Erythroblast (primary cell): ENCODE measurements at places on chromosomes 3 and 15.

GRCh38 chr15:27426805-27427204, 455.8 kb downstream of the GABRG3 start:
- no peak for DNase-seq

- DNase-seq = no peak
These were observed 214.2 kb upstream of the TPM1 start for GRCh38 chr15:62828364-62828763.

- no peak for DNase-seq
These were observed 172.5 kb downstream of the MTHFS start for GRCh38 chr15:79724312-79724711.

GRCh38 chr15:100115711-100116090, 226.1 kb downstream of the ADAMTS17 start:
- no peak for DNase-seq

DNA sequence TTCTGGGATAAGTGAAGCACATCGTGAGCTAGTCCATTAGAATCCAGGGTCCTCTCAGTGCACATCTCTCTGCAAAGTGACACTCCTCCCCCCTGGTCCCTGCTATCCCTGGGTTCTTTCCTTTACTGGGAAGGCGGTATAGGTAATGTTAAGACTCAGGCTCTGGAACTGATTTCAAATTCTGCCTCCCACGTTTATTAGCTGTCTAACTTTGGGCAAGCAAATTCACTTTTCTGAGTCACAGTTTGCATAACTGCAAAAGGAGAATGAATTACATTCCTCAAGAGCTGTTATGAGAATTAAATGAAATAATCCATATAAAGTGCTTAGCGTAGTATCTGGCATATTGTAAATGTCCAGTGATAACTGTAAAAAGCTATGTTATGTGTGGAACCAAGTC, 168.1 kb upstream of the LRRN1 start:
- no peak for DNase-seq

DNA sequence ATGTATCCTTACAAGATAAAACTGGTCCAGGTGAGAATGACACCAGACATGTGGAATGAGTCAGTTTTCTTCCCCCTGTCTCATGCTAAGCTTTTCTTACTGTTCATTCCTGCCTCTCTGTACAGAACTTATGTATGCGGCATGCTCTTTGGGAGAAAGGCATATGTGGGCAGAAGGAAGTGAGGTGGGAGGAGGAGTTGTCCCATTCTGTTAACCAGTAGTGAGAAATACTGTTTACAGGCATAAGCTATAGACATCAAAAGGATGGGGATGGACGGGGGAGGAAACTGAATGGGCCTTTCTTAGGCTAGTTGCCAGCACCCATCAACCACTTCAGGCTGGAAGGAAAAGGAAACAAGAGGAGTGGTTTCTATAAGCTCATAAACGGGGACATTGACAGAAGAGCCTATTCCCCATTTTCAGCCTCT, 143.6 kb upstream of the BHLHE40 start:
- no peak for DNase-seq

DNA sequence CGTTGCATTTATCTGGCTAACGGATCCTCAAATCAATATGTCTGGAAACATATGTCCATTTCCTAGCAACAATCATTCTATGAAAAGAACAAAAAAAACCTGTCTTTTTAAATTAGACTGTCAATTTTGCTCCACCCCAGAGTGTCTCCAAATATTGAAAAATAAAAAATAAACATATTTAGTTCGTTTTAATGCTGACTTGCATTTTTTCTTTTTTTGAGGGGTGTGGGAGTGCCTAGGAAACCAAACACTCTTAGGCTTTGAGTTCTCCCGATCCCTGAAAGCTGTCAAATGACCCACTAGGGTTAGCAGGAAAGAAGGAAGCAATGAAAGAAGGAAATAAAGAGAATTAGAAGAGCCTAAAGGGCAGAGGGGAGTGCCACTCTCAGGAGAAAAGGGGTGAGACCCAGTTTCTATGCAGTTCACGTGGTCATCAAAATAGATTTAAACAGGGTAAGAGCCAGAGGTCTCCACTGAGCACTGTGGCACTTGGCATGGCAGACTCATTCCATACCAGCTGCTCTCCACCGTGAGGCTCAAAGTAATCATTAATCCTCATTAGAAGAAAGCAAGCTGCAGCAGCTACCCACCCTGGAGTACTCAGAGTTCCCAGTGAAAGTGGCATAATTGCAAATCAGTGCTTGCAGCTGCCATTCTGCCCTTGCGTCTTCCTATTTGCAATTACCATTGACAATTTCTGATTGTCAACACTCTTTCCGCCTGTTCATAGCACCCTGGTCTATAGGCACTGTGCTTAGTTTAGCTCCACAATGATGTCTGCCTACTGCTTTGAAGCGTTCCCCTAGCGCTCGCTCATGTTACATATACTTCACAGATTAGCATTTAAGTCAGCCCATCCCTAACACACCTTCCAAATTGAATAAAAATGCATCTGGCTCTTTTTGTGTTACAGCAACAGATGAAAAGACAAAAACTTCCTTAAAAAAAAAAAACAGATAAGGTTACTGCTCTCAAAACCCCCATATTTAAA, 32.3 kb downstream of the PDZRN3 start:
- DNase-seq = no peak

- DNase-seq = no peak
These were observed 8.7 kb downstream of the RAB7A start for GRCh38 chr3:128734523-128735189.

DNA sequence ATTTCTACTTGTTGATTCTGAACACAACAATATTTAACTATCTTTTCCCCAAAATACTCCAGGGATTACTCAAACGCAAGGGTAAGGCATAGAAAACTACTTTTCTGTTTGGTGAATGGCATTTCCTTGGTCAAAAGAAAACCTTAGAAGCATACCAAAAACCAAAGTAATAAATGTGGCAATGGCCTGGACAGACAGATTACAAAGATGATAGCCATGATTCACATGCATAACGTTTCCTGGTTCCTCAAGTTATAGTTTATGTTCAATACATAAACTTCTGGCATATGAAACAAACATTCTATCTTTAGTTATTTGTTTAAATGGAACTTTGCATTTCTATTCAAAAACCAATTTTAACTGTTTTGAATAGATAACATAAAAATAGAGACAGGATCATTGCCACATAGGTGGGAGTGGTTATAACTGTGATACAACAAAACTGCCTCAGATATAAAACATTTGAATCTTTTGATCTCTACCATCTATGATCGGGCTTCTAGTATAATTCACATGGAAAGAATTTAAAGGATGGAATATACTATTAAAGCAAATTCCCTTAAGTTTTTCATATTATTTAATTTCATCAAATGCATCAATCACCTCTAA, 32.1 kb downstream of the FOXP1 start:
- DNase-seq = no peak

- DNase-seq = no peak
These were observed 113.4 kb downstream of the OXNAD1 start for GRCh38 chr3:16378415-16378814.

- DNase-seq = no peak
These were observed 61.7 kb upstream of the LRRN1 start for GRCh38 chr3:3737531-3737930.

DNA sequence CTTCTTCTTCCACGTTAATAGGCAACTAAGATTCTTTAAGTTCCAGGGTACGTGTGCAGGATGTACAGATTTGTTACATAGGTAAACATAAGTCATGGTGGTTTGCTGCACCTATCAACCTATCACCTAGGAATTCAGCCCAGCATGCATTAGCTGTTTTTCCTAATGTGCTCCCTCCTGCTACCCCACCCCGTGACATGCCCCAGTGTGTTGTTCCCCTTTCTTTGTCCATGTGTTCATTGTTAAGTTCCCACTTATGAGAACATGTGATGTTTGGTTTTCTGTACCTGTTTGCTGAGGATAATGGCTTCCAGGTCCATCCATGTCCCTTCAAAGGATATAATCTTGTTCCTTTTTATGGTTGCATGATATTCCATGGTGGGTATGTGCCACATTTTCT, 21.1 kb downstream of the GTF2A2 start:
- DNase-seq = no peak

DNA sequence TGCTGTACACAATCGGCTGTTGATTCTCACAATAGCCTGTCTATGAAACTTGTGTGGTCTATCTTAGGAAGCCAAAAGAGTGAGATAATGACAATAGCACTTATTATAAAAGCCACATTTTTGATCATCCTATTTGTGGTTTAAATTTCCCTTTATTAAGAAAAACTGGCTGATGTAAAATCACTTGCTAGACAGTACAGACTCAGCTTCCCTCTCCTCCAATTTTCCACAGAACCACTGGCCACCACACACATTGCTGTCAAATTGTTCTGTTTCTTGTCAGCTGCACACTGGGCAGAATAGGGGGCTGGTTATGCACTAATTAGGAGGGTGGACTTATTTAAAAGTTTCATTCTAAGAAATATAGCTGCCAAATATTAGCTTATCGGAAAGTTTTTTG, 425.9 kb downstream of the EPHA3 start:
- no peak for DNase-seq

DNA sequence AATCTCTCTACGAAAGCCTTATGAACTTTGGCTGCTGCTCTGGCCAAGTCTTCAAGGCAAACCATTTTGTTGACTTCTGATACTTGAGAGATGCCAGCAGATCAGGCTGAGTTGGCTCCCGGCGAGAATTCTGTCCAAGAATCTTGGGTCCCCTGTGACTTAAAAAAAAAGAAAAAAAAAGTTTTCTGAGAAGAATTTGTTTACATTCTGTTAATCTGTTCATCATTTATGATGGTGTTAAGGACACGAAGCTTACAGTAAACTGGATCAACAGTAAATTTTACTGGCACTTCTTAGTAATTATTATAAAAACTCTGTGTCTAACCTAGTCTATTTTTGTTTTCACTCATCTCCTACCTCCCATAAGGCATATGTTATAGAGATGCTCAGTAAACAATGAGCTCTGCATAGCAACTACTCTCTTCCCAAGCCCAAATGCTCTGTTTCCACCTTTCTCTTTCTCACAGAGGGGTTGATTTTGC, 320.9 kb upstream of the RASGRP1 start:
- DNase-seq = no peak

DNA sequence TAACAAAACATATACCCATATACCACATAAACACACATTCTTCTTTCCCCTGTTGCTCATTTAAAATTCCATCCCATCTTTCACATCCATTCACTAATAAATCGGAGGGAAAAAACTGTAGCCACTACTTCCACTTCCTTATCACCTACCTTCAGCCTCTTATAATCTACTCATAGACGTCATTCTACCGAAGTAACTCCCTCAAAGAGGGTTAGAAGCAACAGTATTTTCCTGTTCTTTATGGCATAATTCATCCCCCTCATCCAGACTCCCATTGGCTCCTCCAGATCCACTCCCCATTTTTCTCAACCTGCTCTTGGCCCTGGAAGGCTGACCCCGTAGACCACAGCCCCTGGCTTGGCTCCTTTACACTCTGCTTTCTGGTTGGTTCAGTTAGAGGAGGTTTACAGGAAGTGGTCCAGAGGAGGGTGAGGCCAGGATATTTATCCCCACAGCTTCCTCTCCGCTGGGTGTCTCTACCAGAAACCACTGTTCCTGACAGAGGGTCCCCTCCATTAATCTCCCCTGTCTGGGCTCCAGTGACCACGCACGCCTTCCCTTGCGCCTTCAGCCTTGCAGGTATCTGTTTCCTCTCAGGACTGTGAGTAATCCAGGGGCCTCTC, 46.3 kb downstream of the FMN1 start:
- DNase-seq = peak; percentile 25

GRCh38 chr3:34107669-34108068, 309.2 kb downstream of the PDCD6IP start:
- no peak for DNase-seq

DNA sequence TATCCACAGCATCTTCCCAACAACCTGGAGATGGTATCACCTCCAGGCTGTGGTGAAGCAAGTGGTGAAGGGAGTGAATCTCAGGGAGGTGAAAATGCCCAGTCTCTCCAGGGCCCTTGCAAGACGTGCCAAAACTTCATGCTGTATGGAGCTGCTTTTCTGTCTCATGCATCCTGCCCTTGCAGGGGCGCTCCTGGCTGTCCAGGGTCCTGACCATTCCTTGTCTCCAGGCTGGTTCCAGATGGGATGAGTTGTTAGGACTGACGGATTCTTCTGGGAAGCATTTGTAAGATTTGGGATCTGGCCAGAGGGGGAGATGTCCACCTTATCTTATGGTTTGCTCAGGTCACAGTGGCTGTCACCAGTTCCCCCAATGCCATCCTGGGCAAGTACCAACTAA, 15.8 kb downstream of the TGM4 start:
- no peak for DNase-seq

DNA sequence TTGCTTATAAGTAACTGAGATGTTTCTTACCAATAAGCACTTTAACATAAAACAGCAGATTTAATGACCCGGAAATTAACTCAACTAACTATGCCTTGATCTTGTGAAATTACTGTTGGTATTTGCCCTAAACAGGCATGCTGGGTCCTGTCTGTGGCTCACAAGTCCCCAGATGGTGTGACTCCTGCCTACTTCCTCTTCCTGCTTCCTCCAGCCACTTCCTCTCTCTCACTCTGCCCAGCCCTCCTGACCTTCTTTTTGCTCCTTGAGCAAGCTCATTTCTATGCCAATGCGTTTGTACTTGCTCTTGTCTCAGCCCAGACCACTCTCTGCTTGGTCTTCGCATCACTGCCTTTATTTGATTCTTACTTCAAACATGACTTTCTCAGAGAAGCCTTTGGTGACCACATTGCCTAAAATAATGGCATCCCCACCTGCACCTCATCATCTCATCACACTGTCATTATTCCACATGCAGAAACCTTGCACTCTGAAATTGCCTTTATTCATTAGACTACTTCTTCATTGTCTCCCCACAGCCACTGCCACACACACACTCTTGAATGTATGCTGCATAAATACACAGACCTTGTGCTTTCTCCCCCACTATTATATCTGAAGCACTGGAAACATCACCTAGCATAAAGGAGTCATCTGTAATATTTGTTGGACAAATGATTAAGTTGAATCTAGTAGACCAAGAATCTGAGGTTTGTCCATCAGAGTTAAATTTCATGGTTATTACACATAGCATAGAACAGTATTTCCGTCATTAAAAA, 256.3 kb upstream of the SEMA6D start:
- DNase-seq = no peak

GRCh38 chr15:38602910-38603670, 38.5 kb upstream of the RASGRP1 start:
- no peak for DNase-seq

DNA sequence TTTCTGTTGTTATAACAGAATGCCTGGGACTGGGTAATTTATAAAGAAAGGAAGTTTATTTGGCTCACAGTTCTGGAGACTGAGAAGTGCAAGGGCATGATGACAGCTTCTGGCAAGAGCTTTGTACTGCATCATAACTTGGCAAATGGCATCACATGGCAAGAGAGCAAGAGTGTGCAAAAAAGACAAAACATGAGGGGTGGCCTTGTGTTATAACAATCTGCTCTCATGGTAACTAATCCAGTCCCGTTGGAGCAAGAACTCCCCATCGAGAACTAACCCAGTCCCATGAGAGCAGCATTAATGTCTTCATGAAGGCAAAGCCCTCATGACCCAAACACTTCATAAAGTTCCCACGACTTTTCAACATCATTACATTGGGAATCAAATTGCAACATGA, 23.2 kb downstream of the SCN11A start:
- DNase-seq = no peak

GRCh38 chr3:10553591-10554235, 48.3 kb upstream of the ATP2B2 start:
- DNase-seq = peak; percentile 70

- no peak for DNase-seq
These were observed 11.5 kb upstream of the GATA2 start for GRCh38 chr3:128504533-128504915.

- no peak for DNase-seq
These were observed 1.6 kb downstream of the TPM1 start for GRCh38 chr15:63044077-63044644.
